ENCODE measurements at places on chromosomes 2 and 18.

- no peak for DNase-seq
These were observed 238.5 kb upstream of the CHST9 start for GRCh38 chr18:27423581-27423980.

DNA sequence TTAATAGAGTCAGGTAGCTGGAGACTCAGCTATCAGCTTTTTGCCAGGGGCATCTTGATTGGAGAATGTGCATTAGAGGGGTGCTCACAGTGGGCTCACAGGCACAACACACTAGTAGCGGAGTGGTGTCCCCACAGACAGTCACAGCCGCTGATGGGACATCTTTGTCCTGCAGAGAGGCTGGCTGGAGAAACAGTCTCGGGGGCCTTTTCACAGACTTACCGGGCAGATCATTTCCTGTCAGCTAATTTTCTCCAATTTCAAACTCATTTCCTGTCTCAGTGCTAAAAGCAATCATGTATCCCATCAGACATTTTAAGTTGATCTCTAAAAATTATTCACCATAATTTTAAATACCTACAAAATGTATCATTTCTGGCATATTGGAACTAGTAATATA, 562.6 kb downstream of the DCDC2C start:
- DNase-seq = no peak

DNA sequence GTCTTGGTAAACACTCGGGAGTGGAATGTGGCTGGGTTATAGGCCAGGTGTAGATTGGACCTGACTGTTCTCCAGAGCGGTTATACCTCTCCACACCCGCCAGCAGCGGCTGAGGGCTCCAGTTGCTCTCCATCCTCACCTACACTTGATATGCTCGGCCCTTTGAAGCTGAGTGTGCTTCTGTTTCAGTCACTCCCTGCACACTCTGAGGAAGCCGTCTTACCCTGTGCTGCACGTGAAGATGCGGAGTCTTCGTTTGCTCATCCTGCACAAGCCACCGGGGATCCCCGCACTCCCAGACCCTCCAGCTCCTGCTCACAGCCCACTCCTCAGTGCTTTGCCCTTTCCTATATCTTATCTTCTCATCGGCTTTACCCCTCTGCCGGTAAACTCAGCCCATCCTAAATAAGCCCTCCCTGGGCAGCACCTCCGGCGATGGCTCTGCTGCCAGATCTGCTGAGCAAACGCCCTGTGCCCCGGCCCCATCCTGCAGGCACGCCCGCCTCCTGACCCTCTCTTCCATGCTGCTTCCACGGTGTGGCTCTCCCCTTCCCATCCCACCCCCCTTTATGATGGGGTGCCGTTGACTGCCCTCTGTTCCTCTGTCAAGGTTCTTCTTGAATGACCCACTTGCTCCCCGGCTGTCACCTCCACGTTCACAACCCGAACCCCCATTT, 47.3 kb upstream of the ODC1 start:
- no peak for DNase-seq

- peak; percentile 13 for DNase-seq
These were observed 101.5 kb upstream of the DNER start for GRCh38 chr2:229815858-229816257.

DNA sequence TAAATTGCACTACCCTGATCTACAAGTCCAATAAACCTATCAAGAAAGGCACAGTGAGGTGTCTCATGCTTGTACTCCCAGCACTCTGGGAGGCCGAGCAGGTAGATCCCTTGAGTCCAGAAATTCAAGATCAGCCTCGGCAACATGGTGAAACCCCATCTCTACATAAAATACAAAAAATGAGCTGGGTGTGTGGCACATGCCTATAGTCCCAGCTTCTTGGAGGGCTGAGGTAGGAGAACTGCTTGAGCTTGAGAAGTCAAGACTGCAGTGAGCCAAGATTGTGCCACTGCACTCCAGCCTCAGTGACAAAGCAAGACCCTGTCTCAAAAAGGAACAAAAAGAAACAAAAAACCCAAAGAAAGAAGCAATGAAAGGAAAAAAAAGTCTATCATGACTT, 58.9 kb downstream of the ROCK2 start:
- DNase-seq = no peak

DNA sequence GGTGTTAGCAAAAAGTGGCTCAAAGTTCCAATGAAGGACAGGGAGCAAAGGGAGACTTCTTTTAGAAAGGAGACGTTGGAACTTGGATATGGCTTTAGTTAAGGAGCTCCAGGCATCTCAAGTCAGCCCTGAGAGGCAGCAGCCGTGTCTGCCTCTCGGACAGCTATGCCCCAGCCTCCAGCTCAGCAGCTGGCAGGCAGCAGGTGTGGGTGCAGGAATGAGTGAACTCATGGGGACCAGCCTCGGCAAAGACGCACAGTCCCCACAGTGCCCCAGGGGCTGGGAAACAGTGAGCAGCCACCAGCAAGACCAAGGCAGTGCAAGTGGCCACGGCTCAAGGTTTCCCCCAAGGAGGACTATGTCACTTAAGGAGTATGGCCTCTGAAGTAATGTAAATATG, 1.6 kb upstream of the LRRFIP1 start:
- no peak for DNase-seq

DNA sequence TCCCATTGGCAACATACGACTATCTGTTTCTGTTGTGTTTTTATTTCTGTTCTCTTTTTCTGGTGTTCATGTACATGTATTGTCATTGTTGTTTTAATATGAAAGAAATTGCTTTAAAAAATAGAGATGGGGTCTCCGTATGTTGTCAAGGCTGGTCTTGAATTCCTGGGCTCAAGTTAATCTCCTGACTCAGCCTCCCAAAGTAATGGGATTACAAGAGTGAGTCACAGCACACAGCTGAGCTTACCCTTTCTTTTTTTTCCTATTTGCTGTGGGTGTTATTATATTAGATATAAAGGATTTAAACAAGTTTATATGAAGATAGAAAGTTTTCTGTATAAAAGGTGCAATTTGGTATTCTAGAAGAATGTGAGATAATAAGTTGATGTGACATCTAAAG, 554.6 kb downstream of the DSC3 start:
- DNase-seq = no peak

- DNase-seq = peak; percentile 58
These were observed 159.4 kb downstream of the PIK3C3 start for GRCh38 chr18:42114310-42114943.

GRCh38 chr18:2348003-2348402, 223.3 kb downstream of the METTL4 start:
- DNase-seq = no peak

- DNase-seq = no peak
These were observed 207.6 kb downstream of the PPP1R1C start for GRCh38 chr2:182193291-182193690.

GRCh38 chr2:233199870-233200269, 51.6 kb upstream of the ATG16L1 start:
- no peak for DNase-seq

GRCh38 chr2:610491-610890, 66.7 kb downstream of the TMEM18 start:
- no peak for DNase-seq

DNA sequence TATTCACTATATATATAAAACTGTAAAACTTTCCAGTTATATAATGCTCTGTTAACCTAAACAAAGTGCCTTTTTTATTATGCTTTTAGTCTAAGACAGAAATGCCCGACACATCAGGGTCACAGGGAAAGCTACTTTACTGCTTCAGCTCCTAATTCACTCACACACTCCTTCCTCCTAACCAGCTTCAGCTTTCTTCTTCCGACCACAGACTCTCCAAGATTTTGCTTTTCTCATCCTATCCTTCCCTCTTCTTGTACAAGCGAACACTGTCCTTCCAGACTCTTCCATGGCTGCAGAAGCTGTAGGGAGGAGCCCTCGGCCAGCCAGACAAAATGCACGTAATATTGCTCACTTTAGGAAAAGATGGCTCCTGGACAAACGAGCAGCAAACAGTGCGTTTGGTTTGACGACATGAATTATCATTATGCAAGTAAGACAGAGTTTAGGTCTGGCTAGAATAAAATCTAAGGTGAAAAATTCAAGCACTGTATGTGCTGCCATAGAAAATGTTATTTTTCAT, 47.5 kb upstream of the HNRNPA3 start:
- DNase-seq = no peak

- no peak for DNase-seq
These were observed 10.6 kb upstream of the ANXA4 start for GRCh38 chr2:69731147-69731970.

GRCh38 chr2:120914839-120915521, 179.3 kb downstream of the GLI2 start:
- peak; percentile 91 for DNase-seq

DNA sequence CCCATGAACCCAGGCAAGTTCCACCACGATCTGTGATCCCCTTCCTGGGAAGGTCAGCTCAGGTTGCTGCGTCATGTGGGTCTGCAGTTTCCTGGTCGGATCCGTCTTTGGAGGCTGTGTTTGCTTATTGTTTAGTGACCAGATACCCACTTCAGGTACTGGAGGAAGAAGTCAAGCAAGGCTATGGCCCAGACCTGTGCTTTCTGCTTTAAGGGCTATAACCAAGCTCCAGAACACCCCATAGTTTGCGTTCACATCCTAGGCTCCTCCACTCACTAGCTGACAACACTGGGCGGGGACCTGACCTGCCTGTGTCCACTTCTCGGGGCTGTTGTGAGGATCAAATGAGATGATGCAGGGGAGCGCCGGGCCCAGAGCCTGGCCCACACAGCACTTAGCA, 44.0 kb downstream of the MAL start:
- DNase-seq = no peak

GRCh38 chr2:112137516-112138158, 548 bp upstream of the FBLN7 start:
- DNase-seq = peak; percentile 61

- no peak for DNase-seq
These were observed 38.7 kb downstream of the SLC4A5 start for GRCh38 chr2:74304332-74305148.

DNA sequence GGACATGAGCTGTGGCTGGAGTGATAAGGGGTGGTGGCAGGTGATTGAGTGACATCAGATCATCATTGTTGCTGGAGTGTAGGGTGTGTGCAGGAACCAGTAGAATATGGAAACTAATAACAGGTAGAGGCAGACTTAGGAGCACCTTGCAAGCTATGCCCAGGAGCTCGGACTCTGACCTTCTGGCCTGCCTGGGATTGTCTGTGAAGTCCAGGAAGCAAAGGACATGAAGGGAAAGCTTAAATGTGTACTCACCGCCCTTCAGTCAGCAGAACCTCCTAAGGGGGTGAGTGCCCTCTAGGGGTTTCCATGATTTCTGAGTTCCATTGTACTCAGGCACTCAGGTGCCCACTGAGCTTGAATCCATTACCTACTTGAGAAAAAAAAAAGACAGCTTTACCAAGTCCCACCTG, 104.2 kb downstream of the CRIM1 start:
- DNase-seq = no peak

- no peak for DNase-seq
These were observed 29.2 kb downstream of the EPAS1 start for GRCh38 chr2:46326231-46326980.

DNA sequence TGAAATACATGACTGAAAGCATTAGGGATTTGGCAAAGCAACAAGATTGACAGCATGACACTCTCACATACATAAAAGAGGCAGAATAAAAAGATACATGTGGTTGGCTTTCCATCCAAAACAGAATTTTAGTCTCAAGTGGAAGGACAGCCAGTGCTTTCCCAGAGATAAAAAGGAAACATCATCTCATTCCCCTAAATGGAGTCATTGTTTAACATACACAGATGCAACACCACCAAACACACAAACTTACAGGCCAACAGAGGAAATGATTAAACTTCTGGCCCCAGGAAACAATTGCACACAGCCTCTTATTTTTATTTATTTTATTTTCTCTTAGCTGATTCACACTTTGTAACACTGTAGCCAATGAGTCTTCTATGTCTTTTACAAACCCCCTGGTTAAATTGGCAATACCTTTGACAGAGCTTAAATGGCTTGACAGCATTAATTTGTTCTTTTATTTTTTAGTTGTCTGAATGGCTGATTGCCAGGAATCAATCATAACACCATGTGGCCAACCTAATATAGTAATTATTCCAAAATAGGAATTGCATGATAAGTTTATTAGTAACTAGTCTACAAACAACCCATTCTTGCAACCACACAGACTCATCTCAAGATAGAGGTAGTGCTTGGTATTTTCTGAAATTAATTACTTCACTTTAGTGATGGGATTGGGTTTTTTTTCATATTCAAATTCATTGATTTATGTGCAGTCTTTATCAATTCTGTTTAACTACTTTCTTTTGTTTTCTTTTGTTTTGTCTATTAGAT, 190.5 kb downstream of the RND3 start:
- no peak for DNase-seq

DNA sequence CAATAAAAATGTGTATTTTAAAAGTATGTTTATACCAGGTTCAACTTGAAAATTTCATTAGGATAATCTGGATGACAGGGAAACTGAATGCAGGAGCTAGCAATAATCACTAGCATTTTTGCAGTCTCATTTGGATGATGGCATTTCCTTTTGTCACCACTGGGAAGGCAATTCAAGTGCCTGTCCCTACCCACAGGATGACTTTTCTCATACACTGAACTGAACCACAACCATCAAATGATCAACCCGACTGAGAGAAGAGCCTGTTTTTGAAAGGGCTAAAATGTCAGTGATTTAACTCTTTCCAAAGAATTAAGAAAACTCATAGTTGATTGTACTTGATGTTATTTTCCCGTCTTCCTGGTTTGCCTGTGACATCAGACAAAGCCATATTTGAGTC, 115.0 kb downstream of the FAM124B start:
- no peak for DNase-seq

GRCh38 chr2:231348173-231348572, 47.3 kb upstream of the B3GNT7 start:
- DNase-seq = no peak

Measured in AG08396 (cell line).